ENCODE measurements at places on chromosomes 11 and 22.

GRCh38 chr11:124761301-124762104, 587 bp downstream of the ESAM start:
- no peak for DNase-seq

GRCh38 chr11:123441161-123441560, 11.1 kb downstream of the GRAMD1B start:
- DNase-seq, result no peak

DNA sequence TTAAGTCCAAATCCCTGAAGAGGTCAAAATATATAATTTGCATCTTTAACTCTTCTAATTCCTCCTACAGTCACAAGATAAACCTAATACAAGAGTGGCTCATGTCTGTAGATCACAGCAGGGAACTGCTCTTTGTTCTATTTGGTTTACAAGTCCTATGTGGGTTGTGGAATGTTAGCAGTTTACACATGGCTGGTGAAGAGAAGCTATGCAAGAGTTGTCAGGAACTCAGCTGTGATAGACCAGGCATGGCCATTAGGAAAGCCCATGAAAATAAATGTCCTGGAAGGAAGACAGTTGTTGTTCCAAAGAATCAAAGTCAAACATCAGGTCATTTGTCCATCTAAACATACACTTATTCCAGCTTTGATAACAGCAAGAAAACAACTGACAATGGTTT, 312.4 kb upstream of the PITPNB start:
- no peak for DNase-seq

DNA sequence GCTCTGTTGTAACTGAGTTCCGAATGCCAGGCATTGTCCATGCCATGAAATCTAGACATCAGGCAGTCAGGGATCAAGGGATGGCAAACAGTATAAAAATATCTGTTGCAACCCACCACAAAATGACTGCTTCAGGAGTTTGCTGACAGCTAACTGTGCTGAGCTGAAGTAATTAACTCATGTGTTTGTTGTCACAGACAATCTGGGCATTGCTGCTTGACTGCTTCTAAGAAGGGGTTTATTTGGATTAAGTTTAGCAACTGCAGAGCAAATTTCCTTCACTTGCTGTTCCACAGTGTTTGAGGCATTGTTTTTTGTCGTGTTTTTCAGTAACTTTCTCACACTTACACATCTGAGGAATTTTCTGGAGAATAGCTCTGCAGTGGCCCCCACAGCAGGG, 30.4 kb downstream of the BSX start:
- DNase-seq, result no peak

GRCh38 chr22:26853071-26853470, 195.7 kb downstream of the MIAT start:
- no peak for DNase-seq

DNA sequence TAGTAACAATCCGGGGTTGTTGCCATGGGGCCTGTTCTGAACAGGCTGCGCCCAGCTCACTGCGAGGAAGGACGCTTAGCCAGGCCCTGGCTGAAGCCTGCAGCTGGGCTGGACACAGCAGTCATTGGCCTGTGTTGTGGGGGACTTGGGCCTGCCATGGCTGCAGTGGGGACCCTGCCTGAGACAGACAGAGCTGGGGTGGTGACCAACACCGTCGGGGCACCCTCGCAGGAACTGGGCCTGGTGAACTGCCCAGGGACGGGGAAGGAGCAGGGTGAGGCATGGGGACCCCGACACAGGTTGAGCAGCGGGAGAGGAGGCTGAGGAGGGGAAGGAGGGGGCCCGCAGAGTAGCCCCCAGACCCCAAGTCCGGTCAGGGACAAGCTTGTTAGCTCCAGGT, 8.9 kb downstream of the PHLDA2 start:
- no peak for DNase-seq

DNA sequence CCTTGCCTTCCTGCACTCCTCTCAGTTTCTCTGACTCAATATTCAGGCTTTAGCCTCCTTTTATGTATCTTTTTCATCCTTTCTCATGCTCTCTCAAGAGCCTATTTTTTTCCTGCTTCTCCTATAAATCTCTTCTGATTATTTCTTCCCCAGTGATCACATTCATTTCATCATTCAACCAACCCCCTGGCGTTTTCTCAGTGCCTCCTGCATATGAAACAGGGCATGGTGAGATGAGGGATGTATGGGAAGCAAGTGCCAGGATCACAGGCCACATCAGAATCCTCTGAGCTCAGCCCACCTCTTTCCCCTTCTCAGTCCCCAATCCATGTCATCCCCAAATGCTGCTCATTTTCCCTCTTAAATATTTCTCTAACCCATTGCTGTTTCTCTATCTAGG, 38.7 kb upstream of the NRIP3 start:
- no peak for DNase-seq

DNA sequence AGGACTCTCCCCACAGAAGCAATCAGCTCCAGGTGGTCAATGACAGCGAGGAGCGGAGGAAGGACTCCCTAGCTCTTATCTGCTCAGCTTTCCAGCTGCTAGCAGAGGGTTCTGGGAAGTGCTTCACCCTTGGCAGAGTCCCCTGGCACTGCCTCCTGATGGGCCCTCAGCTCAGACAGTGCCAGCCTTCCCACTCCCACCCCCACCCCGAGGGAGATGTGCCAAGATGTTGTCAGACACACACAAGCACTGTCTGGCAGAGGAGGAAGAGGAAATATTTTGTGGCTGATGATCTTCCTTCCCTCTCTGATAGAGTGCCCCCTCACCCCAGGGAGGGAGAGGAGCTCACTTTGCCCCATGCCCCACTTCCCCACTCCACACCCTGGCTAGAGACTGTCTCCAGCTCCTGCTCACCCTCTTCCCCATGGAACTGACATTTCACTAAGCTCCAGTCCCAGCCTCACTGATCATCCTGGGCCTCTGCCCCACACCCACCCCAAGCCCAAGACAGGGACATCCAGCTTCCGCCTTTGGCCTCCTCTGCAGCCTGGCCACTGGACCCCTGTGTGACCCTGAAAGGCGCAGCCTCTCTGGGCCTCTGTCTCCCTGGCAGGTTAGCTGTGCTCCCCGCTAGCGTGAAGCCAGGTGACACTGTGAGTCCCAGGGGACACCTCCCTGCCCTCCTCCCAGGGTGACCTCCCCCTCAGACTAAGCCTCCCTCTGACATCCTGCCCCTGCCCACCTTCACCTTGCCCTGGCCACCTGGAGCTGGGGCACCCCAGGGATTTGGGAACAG, 44.5 kb downstream of the SLCO2B1 start:
- DNase-seq, result no peak

DNA sequence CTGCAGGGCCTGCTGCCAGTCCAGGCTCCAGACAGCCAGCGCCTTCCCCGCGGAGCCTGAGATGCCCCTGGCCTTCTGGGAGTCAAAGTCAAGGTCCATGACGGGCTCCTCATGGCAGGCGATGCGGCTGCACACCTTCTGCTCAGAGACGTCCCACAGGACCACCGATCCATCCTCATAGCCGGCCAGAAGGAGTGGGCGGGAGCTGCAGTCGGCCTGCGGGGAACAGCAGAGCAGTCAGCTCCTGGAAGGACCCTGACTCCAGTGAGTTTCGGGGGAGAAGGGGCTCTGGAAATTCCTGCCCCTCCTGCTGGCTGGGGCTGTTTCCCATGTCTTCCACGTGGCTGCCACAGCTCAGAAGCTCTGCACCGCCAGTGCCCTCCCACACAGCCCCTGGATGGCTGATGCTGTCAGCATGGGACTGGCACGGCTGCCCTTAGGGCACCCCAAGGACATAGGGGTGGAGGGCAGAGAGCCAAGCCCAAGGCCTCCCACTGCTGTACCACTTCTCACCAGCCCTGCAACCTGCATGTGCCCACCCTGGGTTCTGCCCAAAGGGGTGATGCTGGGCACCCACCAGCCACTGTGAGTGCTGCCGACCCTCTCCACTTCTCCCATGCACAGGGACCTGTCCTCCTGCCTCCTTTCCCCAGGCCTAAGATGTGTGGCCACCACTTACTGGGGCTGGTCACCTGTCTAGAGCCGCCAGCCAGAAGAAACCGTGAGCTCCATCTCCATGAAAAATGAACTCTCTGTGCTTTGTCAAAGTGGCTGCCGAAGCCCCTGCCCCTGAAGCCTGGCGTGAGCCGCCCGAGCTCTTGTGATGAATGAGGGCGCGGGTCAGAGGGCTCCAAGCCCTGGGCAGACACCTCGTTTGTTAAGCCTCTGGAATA, 41.7 kb downstream of the TBX1 start:
- DNase-seq, result no peak

DNA sequence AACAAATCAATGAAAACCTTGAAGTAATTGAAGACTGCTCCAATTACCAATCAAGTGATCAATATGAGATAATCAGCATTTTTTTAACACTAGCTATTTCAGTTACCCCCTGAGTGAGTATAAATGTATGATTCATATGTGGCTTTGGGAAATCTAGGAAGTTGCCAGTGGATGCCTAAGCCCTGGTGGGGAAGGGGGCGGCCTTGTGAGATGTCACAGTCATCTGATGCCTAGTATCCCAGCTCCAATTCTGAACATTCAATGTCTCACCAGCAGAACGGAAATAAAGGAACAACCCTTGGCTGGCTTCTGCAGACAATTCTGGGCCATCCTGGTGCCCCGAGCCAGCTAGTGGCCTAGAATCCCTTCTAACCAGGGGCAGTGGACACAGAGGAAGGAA, 58.5 kb upstream of the TIMP3 start:
- DNase-seq, result no peak

DNA sequence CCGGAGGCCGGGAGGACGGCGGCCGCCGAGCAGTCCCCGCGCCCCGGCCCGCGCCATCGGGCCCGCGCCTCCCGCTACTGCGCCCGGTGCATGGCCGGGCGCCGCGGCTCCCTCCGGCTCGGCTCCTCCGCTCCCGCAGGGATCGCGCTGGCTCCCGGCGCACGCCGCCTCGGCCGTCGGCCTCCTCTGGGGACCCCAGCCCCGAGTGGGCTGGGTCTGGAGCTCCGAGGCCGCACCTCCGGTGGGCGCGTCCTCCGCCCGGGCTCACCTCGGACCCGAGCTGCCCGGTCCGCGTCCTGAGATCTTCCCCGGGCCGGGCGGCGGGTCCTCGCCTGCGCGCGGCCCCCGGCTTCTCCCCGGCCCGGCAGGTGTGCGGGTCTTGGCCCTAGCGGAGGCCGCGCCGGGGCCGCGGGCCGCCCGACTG, 251 bp downstream of the SHISA8 start:
- no peak for DNase-seq

GRCh38 chr11:20243974-20244373, 83.7 kb upstream of the DBX1 start:
- DNase-seq, result no peak

- DNase-seq, result no peak
These were observed 12.5 kb upstream of the NELL1 start for GRCh38 chr11:20656901-20657300.

DNA sequence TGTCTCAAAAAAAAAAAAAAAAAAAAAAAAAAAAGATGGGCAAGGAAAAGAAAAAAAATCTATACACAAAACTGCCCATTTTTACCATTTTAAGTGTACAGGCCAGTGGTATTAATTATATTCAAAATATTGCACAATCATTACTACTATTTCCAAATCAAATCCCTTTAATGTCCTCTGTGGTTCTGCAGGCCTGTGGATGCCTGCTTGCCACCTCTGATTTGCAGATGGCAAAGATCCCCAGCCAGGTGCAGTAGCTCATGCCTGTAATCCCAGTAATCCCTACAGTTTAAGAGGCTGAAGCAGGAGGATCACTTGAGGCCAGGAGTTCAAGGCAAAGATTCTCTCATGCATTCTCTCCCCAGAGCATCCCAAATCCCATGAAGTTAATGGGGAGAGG, 20.2 kb downstream of the RFPL1 start:
- no peak for DNase-seq

DNA sequence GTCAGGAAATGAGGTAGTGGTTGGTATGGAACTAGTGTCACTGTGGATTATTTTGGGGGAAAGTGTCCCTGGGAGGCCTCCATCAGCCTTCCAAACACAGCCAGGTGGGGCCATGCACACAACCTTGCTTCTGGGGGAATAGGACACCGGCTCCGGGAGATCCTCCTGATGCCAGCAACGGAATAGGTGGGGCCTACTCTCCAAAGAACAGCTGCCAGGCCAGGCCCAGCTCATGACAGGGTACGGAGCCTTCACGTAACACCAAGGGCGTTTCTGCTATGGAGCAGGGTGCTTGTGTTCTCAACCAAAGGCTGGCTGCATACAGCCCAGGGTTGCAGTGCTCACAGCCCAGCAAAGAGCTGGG, 30.6 kb upstream of the LINC01488 start:
- DNase-seq, result no peak

GRCh38 chr11:131852757-131853156, 482.3 kb downstream of the NTM start:
- DNase-seq, result no peak

DNA sequence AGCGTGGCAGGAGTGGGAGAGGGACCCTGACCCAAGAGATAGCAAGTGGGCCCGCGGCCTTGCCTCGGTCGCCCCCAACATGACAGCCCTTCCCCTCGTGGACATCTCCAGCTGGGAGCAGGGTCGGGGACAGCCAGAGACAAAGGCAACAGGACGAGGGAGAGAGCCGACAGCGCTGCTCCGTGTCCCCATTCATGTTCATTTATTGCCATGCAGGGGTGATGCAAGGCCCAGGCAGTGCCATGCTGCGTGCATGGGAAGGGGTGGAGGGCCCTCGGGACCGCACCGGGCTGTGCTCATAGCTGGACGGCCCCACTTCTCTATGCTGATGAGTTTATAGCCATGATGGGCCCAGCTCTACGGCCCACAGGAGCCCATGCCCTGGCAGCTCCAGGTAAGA, 12.7 kb downstream of the MRPL23 start:
- no peak for DNase-seq

- no peak for DNase-seq
These were observed 203.4 kb downstream of the LRRC4C start for GRCh38 chr11:41256041-41256440.

- DNase-seq, result peak; percentile 76
These were observed 66.5 kb upstream of the CLMP start for GRCh38 chr11:123261345-123262106.

- peak; percentile 60 for DNase-seq
These were observed 22.3 kb downstream of the TMEM123 start for GRCh38 chr11:102430158-102430836.

DNA sequence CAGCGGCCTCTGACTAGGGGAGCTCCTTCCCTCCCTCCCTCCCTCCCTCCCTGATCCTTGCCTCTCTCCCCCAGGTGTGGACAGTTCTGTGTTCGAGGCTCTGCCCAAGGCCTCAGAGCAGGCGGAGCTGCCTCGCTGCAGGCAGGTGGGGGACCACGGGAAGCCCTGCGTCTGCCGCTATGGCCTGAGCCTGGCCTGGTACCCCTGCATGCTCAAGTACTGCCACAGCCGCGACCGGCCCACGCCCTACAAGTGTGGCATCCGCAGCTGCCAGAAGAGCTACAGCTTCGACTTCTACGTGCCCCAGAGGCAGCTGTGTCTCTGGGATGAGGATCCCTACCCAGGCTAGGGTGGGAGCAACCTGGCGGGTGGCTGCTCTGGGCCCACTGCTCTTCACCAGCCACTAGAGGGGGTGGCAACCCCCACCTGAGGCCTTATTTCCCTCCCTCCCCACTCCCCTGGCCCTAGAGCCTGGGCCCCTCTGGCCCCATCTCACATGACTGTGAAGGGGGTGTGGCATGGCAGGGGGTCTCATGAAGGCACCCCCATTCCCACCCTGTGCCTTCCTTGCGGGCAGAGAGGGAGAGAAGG, 11.1 kb upstream of the POU2F3 start:
- no peak for DNase-seq

GRCh38 chr22:26897384-26897783, 240.0 kb downstream of the MIAT start:
- no peak for DNase-seq

All from GM10248 (cell line).